Dermis microvascular lymphatic vessel endothelial cell (primary cell): ENCODE measurements at places on chromosomes 6 and 20. TPM values are rescaled to one million over a fixed set of nuclear protein-coding genes. Genes with fewer than 3 reads are reported as not detected.

GRCh38 chr6:138570725-138571029, 71.4 kb upstream of the NHSL1 start:
- DNase-seq: peak; percentile 46

- DNase-seq: no peak
Measured at GRCh38 chr6:113833537-113833936, 23.6 kb upstream of the MARCKS start.

GRCh38 chr6:137092018-137092417, 47.3 kb upstream of the IL20RA start:
- DNase-seq: no peak

- DNase-seq: no peak
Measured at GRCh38 chr6:43095939-43096338, 19.8 kb downstream of the PTK7 start.

DNA sequence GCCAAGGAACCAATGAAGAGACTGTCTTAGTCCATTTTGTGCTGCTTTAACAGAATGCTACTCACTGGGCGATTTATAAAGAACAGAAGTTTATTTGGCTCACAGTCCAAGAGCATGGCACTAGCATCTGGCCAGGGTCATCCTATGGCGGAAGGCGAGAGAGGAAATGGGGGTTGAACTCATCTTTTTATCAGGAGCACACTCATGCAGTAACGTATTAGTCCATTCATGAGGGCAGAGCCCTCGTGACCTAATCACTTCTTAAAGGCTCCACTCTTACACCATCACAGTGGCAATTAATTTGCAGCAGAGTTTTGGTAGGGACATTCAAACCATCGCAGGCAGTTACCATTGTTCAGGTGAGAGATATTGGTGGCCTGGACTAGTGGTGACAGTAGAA, 8.5 kb downstream of the ARFGEF2 start:
- DNase-seq: peak; percentile 91

- no peak for DNase-seq
Measured at GRCh38 chr20:11124849-11125505, 451.2 kb upstream of the JAG1 start.

GRCh38 chr20:43941476-43942200, 27.0 kb downstream of the TOX2 start:
- DNase-seq: no peak

DNA sequence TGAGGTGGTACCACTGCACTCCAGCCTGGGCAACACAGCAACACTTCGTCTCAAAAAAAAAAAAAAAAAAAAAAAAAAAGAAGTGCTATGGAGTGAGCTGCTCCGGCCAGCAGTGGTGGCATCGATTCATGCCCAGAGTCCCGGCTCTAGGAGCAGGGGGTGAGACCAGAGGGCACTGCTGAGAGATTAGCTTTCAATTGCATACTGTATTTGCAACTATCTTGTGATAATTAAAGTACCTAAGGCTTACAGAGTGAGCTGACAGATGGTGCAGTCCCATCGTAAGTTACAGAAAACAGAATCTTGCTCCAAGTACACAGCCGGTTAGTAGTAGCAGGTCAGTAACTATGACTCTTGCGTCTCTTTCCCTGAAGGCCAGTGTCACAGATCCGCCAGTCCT, 31.5 kb downstream of the TMEM14B start:
- no peak for DNase-seq

DNA sequence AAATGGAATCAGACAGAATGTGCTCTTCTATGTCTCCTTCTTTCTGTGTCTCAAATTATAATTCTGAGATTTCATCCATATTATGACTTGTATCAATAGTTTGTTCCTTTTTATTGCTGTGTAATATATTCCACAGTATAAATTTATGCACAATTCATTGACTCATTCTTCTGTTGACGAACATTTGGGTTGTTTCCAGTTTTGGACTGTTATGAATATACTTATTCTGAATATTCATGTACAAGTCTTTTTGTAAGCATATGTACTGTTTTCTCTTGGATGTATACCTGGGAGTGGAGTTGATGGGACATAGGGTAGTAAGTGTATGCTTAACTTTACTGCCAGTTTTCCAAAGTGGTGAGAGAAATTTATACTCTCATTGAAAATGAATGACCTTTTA, 28.1 kb upstream of the TRAF3IP2 start:
- DNase-seq: no peak

DNA sequence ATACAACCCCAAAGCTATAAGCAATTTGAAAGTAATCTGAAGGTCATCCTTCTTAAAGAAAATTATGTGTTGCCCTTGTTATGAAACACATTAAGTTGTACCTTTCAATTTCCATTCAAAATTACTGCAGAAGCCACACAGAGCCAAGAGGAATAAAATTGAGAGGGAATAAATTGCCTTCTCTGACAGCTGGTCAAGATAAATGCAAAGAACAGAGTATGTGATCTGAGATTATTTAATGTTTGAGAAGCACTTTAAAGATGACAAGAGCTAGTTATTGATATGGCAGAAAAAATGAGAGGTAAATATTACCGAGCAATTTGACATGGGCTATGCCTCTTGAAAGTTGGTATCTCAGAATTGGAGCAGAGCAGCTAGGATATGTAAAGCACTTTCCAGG, 61.6 kb downstream of the TRDN start:
- no peak for DNase-seq

DNA sequence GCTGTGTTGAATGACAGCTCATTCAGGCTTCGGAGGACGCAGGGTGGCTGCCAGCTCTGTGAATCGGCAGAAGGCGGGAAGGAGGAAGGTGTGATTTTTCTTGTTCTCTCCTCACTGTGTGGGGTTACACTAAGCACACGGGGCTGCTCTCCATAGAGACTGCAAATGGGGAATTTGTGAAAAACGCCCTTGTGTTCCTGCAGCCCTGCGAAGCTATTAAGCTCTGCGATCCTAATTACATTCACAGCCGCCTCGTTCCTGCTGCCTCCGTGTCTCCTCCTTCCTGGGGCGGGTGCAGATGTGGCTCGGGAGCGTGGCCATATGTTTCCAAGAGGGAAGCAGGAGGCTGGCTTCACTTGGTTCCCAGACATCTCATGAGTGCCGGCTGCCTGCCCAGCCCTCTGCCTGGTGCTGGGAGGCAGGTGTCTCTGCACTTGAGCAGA, 124.0 kb downstream of the TOX2 start:
- DNase-seq: no peak

GRCh38 chr6:163416557-163417253, 2.2 kb downstream of the QKI start:
- DNase-seq: peak; percentile 90

GRCh38 chr20:12597551-12597950, 411.2 kb upstream of the SPTLC3 start:
- no peak for DNase-seq

DNA sequence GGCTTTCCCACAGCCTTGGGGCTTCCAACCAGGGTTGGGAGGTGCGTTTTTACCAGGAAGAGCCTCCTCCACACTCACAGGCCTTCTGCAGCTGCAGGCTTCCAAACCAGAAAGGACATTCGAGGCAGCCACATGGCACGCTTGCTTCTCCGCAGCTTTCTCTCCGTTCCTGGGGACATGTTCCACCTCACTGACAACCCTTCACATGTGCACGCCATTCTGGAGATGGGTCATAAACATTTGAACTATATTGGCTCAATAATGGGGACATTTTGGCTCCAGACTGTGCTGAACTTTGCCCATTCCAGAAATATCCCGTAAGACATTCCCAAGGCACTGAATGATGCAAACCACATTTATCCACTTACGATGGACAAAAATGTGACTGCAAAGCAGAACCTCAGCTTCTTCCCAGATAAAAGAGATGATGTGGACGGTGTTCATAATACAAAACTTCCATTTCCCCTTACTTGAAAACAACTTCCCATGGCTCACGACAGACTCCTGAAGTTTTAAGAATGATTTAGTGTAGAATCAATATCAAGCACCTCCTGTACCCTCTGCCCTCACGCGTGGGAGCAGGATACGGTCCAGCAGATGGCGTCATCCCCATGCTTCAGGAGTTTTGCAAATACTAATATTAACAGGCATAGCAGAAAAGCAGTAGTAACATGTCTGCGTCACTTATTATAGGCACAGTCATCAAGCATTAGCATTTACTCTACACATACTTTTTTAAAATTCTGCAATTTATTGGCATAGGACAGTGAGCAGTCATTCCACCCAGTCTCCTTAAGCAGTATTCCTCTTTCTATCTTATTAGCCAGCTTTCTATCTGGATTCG, 25.4 kb upstream of the FOXF2 start:
- DNase-seq: no peak

DNA sequence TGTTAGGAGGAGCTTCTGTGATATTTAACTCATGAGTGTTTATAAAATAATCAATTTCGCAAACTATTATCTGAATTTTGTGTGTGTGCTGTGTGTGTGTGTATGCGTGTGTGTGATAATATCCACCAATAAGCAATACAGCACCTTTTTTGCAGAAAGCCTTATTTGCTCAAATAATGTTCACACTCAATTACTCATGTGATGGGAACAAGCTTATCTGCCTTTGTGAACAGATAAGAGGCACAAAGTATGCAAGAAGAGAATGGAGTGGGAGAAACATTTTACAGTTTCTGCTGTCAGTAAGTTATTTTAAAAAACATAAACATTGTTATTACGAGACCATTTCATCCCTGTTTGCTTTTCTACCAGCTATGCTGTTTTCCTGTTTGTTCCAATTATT, 36.7 kb upstream of the PTPRK start:
- DNase-seq: no peak

DNA sequence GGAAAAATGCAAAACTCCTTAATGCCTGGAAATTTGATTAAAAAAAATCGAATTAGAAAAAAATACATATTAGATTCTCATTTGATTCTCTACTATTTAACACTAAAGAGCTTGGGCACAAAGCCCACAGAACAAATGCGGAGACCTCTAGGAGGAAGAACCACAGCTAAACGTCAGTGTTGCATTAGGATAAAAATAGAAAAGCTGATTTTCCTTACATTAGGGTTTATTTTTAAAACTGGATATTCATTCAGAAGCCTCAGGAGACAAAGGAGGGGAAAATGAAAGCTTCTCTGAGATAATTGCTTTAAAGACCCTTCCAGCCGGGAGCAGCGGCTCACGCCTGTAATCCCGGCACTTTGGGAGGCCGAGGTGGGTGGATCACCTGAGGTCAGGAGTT, 77.3 kb downstream of the ECT2L start:
- DNase-seq: no peak

GRCh38 chr6:148840256-148840655, 93.4 kb downstream of the UST start:
- no peak for DNase-seq

GRCh38 chr20:2576317-2576727, 39.9 kb downstream of the TMC2 start:
- no peak for DNase-seq

DNA sequence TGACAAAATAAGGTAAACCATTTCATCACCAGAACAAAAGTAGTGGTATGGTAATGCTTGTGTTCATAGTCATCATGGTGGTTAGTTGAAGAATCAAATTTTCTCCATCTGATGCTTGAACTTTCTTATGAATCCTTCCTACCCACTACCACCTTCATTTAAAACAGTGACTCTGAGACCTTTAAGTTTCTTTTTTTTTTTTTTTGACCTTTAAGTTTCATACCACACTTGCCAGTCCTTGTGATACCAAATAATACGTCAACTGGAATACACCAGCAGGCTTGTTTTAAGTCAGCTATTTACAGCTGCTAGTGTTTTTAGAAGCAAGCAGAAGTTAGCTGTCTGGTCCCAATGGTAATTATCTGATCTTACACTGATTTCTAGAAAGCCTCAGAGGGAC, 413.4 kb upstream of the SOX4 start:
- DNase-seq: no peak

GRCh38 chr20:3997446-3997845, 17.9 kb downstream of the RNF24 start:
- DNase-seq: no peak

DNA sequence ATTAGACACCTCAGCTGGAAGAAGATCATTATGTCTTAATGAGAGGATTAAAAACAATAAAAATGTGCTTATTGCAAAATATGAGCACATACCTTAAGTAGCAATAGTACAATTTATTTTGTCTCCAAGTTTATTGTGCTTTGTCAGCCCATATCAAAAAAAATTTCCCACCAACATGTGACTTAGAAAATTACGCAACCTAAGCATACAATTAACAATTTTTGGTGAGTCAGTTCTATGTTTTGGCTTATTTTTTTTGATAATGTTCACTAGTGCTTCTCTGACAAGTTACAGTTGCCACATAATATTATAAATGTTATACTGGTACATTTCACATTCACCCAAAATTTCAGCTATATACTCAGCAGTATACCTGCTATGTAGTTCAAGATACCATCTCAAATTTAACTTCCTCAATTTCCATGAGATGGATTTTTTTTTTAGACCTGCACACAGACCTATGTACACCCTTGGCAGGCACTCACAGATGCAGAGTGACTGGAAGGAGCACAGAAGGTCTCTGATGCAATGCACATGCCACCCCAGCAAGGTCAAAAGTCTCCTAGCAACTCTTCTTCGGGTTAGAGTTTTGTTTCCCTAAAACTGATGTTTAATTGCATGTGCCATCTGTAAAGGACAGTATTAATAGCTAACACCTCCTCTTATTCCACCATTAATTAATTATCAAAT, 112.4 kb downstream of the PRKN start:
- DNase-seq: no peak

DNA sequence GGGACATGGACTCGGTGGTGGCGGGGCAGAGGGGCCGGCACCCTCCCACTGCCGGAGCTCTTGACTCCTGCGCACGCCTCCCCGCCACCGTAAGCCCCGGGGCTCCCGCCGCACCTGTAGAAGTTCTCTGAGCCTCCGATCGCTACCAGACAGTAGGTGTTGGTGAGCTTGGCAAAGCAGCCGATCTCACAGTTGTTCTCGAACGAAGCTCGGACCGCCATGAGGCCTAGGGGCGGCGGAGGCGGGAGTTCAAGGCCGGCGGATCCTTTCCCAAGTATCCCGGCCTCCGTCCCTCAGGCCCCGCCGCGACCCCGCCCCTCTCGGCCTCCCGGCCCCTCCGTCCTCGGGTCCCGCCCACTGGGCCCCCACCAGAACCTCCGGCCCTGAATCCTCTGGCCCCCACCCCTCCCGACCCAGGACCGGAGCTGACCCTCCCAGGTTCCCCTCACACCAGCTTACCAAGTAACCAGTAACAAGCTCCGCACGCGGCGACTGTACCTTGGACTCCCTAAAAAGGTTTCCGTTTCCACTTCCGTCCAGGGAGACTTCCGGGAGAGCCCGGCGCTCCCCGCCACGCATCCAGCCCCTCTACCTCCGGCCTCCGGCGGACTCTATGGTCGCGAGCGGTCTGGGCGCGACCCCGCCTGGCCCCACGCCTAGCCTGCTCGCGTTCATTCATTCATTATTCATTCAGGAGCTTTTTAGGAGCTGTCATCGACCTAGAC, at the start of gene EIF6:
TSS of gene EIF6 (minus strand) at position 506 of the 725 bp plus-strand sequence. CDS start at position 221, 285 bp downstream.
- DNase-seq: peak; percentile 82

ADGRB3 gene
- total RNA-seq: not detected in 2 replicates

PRPF6 gene
- 40.6 and 49.0 TPM in 2 replicates for total RNA-seq

MOCS1 gene
- total RNA-seq: 8.3 and 10.4 TPM in 2 replicates

TSPO2 gene
- not detected in 2 replicates for total RNA-seq

PDSS2 gene
- 5.5 and 5.6 TPM in 2 replicates for total RNA-seq

PPIL1 gene
- 20.9 and 22.2 TPM in 2 replicates for total RNA-seq

BEND6 gene
- under 0.01 and 0.13 TPM in 2 replicates for total RNA-seq

PGC gene
- not detected in 2 replicates for total RNA-seq

HCRTR2 gene
- not detected in 2 replicates for total RNA-seq

SMLR1 gene
- not detected in 2 replicates for total RNA-seq

BPIFB1 gene
- total RNA-seq: not detected in 2 replicates

NKAIN2 gene
- not detected in 2 replicates for total RNA-seq
